Activated CD4-positive, alpha-beta memory T cell treated with anti-CD3 and anti-CD28 coated beads, Interleukin-2, amount 10 ng/mL, durations not matched to agents 7 days and 5 days (primary cell): ENCODE measurements at places on chromosomes 5 and 9.

GRCh38 chr9:91517801-91518200 lies 94.2 kb upstream of the NFIL3 start:
- DNase-seq, result no peak

- no peak for DNase-seq
Measured at GRCh38 chr9:103798620-103799019, 295.5 kb upstream of the SMC2 start.

DNA sequence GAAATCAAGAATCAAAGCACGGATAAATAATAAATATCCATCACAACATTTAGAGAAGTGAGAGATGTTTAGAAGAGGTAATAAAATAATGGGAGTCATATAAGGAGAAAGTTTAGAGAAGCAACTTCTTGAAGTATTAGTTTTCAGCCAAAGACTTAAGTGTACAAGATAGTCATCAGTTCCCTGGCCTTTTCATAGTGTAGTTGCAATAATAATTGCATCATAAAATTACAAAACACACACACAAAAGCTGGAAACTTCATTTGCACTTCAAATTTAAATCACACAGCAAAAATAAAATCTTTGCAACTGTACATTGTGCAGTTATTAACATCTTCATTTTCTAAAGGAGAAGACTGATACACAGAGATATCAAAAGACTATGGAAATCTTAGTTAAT lies 319.1 kb upstream of the RGMB start:
- no peak for DNase-seq

DNA sequence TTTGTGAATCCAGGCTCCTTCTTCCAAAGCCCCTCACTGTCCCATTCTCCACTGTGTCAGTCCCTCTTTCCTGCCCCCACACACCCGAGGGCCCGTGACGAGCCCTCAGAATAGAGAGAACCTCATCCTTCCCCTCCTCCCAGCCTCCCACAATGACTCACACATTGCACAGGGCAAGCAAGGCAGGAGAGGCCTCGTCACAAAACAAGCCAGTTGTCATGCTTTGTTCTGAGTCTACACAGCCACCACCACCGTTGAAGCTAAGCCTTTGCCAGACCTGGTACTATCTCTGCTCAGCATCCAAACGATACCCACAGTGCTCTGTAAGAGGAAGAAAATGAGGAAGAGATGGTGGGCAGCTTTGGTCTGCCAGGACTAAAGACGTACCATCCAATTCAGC lies 142.2 kb upstream of the ZNF366 start:
- no peak for DNase-seq

- no peak for DNase-seq
Measured at GRCh38 chr5:58902765-58903164, 319.9 kb downstream of the RAB3C start.

GRCh38 chr5:73668486-73669111 lies 42.6 kb downstream of the ARHGEF28 start:
- no peak for DNase-seq
